Activated T-cell treated with anti-CD3 and anti-CD28 coated beads, Interleukin-2, amount 50 U/mL, for 72 hours (primary cell): ENCODE measurements at places on chromosomes 3 and 15. TPM values are rescaled to one million over a fixed set of nuclear protein-coding genes. Genes with fewer than 3 reads are reported as not detected.

DPPA2 gene
- not detected for total RNA-seq

TRPM1 gene
- not detected for total RNA-seq

PSMD2 gene
- total RNA-seq = 169 TPM

AADACL2 gene
- not detected for total RNA-seq

ELL3 gene
- total RNA-seq = 4.3 TPM

ASB14 gene
- not detected for total RNA-seq

GPR149 gene
- total RNA-seq = not detected

LIPC gene
- total RNA-seq = 0.93 TPM

LRRC31 gene
- not detected for total RNA-seq

GHSR gene
- total RNA-seq = not detected

NRG4 gene
- total RNA-seq = not detected

GOLGA8M gene
- not detected for total RNA-seq

THRB gene
- total RNA-seq = not detected

FBXW12 gene
- total RNA-seq = not detected

PPM1L gene
- total RNA-seq = 7.8 TPM

LIPH gene
- total RNA-seq = not detected

TGM4 gene
- not detected for total RNA-seq

RASA2 gene
- total RNA-seq = 37.3 TPM

LPCAT4 gene
- total RNA-seq = 38.3 TPM

SLC12A1 gene
- not detected for total RNA-seq

ROPN1 gene
- total RNA-seq = not detected

WDR93 gene
- total RNA-seq = not detected

PFN2 gene
- total RNA-seq = 3.2 TPM

CFAP100 gene
- total RNA-seq = not detected

ZPLD1 gene
- 0.32 TPM for total RNA-seq
